ENCODE measurements at places on chromosomes 3 and 15.
A peak's percentile ranks its signal among the peaks of the same experiment; 100 is the strongest.

- H3K27ac ChIP-seq = no peak overlapping the region
- H3K27me3 ChIP-seq = no peaks in the 10 kb centered on the region
- no peak for DNase-seq
- H3K4me1 ChIP-seq = no peaks in the 10 kb centered on the region
Measured at GRCh38 chr3:109154979-109155378, 18.5 kb downstream of the C3orf85 start.

GRCh38 chr3:5811016-5811415, 623.5 kb downstream of the EDEM1 start:
- H3K4me3 ChIP-seq = no peak overlapping the region
- H3K36me3 ChIP-seq = no peaks in the 10 kb centered on the region
- no peaks in the 10 kb centered on the region for H3K4me1 ChIP-seq
- no peak overlapping the region for H3K27ac ChIP-seq
- H3K27me3 ChIP-seq = no peaks in the 10 kb centered on the region

- no peaks in the 10 kb centered on the region for H3K27me3 ChIP-seq
- H3K36me3 ChIP-seq = no peaks in the 10 kb centered on the region
- DNase-seq = no peak
- H3K4me1 ChIP-seq = no peaks in the 10 kb centered on the region
- H3K27ac ChIP-seq = no peak overlapping the region
- no peak overlapping the region for H3K4me3 ChIP-seq
Measured at GRCh38 chr3:187878772-187879518, 133.7 kb upstream of the BCL6 start.

GRCh38 chr3:193585530-193585929, 7.5 kb upstream of the OPA1 start:
- H3K4me3 ChIP-seq = no peak overlapping the region
- H3K27me3 ChIP-seq = no peaks in the 10 kb centered on the region
- no peaks in the 10 kb centered on the region for H3K4me1 ChIP-seq
- H3K27ac ChIP-seq = no peak overlapping the region

DNA sequence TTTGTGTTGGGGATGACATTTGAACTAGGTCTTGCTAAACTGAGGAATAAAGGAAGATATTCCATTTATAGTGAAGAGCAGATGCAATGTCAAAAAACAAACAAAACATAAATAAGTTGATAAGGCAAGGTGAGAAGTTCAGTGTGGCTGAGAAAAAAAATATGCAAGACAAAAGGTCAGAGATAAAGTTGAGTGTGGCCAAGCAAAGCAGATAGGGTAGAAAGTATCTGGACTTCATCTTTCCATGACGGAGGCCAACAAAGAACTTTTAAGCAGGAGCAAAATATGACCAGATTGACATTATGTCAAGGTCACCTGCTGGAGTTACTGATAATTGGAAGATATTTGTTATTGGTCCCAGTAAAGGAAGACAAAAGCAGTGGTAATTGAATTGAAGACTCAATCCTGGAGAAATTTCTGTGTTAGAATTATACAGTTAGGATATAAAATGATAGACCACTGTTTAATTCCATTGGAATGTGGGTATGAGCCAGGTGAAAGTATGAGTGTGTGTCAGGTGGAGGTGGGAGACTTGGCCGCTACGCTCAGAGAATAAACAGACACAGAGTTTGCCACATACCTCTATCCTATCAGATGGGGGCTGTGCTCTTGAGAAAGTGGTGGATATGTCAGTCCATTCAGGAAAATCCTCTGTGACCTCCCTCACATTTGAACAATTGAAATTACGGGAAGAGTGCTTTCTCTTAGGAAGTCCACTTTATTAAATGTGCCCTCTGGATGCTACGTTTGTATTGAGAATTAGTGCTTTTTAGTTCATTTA, 28.1 kb downstream of the ADIPOQ start:
- no peak for DNase-seq
- H3K27me3 ChIP-seq = no peaks in the 10 kb centered on the region
- H3K4me1 ChIP-seq = no peaks in the 10 kb centered on the region
- no peak overlapping the region for H3K27ac ChIP-seq
- H3K4me3 ChIP-seq = no peak overlapping the region
- H3K36me3 ChIP-seq = no peaks in the 10 kb centered on the region

GRCh38 chr3:30682434-30683155, 76.2 kb downstream of the TGFBR2 start:
- DNase-seq = no peak
- H3K4me3 ChIP-seq = no peak overlapping the region
- no peaks in the 10 kb centered on the region for H3K36me3 ChIP-seq
- H3K27ac ChIP-seq = peak overlapping the region; percentile 76
- H3K4me1 ChIP-seq = no peaks in the 10 kb centered on the region

DNA sequence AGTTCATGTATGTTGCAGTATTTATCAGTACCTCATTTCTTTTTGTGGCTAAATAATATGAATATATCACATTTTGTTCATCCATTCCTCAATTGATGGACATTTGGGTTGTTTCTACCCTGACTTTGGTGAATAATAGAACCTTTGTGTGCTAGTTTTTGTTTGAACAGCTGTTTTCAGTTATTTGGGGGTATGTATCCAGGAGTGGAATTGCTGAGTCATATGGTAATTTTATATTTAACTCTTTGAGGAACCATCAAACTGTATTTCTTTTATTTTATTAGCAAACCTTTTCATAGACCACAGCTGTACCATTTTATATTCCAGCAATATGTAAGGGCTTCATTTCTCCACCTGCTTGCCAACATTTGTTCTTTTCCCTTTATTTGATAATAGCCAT, 38.4 kb upstream of the RBM5 start:
- no peaks in the 10 kb centered on the region for H3K27me3 ChIP-seq
- H3K36me3 ChIP-seq = peaks cover 4% of the 10 kb centered on the region
- no peak for DNase-seq
- H3K4me3 ChIP-seq = no peak overlapping the region
- H3K27ac ChIP-seq = no peak overlapping the region
- H3K4me1 ChIP-seq = no peaks in the 10 kb centered on the region

DNA sequence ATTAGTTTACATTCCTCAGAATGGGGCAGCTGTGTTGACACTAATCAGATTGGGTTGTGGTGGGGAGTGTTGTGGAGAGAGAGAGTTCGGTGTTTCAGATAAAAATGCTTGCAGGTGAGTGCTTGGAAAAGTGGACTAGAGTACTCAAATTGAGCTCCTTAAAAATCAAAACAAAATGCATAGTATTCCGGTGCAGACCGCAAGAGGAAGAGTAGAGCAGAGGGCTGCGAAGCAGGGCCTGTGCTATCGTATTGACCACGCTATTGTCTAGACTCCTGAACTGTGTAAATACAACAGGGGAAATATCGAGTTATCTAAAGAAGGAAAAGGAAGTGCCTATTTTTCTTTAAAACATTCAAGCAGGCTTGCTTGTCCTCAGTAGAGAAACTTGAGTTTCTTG, 159.5 kb downstream of the TP63 start:
- no peak for DNase-seq
- H3K4me3 ChIP-seq = peak overlapping the region; percentile 57
- H3K4me1 ChIP-seq = no peaks in the 10 kb centered on the region
- H3K36me3 ChIP-seq = no peaks in the 10 kb centered on the region
- no peaks in the 10 kb centered on the region for H3K27me3 ChIP-seq

DNA sequence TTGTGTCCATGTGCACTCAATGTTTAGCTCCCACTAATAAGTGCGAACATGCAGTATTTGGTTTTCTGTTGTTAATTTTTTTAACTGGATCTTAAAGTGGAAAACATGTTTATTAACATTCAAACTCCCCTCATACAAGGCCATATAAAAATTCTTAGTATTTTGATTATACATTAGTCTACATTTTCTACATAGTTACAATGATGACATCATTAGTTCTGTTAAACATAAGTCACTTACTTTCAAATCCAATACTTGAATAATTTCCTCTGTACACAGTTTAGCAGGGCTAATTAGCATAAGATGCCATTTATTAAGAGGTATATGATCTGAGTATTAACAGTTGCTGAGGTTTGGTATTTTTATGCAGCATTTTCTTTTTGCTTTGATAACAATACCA, 91.3 kb upstream of the CCDC39 start:
- H3K4me1 ChIP-seq = no peaks in the 10 kb centered on the region
- DNase-seq = no peak
- H3K36me3 ChIP-seq = no peaks in the 10 kb centered on the region

DNA sequence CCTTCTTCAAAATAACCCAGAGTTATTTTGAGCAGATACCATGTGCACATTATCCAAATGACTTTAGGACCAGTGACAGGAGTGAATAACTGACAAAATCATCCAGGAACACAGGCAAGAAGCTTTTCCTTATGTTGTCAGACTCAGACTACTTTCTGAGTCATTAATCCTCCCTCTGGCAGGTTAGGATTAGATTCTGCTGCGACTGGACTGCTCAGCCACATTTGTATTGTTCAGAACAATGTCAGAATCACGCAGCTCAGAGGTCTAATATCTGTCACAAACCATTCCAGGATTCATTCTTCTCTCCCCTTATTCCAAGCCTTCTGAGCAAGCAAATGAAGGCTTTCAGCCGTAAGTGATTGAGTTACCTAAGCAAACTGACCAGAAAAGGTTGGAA, 34.8 kb upstream of the FAM174B start:
- no peaks in the 10 kb centered on the region for H3K36me3 ChIP-seq
- H3K27me3 ChIP-seq = no peaks in the 10 kb centered on the region
- no peak overlapping the region for H3K4me3 ChIP-seq
- H3K4me1 ChIP-seq = no peaks in the 10 kb centered on the region
- H3K27ac ChIP-seq = no peak overlapping the region

- no peaks in the 10 kb centered on the region for H3K4me1 ChIP-seq
- no peaks in the 10 kb centered on the region for H3K36me3 ChIP-seq
- H3K27ac ChIP-seq = no peak overlapping the region
- H3K4me3 ChIP-seq = no peak overlapping the region
- no peaks in the 10 kb centered on the region for H3K27me3 ChIP-seq
Measured at GRCh38 chr3:141323936-141324704, 44.2 kb upstream of the ZBTB38 start.

DNA sequence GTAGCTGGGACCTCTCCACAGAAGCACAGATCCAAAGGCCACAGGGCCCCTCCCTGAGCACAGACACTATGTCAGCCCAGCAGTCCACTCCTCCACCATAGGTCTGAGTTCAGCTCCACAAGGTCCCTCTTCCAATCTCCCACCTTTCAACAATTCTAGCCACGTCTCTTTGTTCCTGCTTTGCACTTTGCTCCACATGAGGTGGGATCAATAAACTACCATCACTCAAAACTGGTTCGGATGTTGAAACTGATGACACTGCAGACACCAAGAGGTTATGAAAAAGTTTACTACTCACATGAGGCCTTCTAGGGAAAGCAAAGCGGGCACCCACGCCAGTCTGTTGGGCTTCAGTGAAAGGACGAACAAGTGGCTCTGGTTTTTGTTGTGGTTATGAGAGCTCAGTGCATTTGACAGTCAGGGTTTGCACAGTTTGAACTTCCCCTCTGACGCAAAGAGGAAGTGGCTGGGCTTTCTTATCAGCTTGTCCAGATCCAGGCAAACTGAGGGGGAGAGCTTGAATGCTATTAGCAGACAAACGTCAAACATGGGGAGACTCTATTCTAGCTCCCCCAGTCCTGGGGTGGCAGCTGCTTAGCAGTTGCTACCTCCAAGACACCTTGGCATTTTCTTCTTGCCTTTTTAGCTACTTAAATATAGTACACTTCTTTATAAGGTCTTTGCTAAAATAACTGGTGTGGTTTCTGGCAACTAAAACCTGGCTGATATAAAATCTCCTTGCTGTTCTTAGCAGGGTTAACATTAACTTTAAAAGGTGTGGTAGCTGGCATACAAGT, 37.8 kb downstream of the ZNF445 start:
- peaks cover 5% of the 10 kb centered on the region for H3K36me3 ChIP-seq
- H3K4me1 ChIP-seq = no peaks in the 10 kb centered on the region
- no peaks in the 10 kb centered on the region for H3K27me3 ChIP-seq
- H3K4me3 ChIP-seq = peak overlapping the region; percentile 32

GRCh38 chr3:138062037-138062436, 52.1 kb downstream of the CLDN18 start:
- no peaks in the 10 kb centered on the region for H3K4me1 ChIP-seq
- no peaks in the 10 kb centered on the region for H3K36me3 ChIP-seq

DNA sequence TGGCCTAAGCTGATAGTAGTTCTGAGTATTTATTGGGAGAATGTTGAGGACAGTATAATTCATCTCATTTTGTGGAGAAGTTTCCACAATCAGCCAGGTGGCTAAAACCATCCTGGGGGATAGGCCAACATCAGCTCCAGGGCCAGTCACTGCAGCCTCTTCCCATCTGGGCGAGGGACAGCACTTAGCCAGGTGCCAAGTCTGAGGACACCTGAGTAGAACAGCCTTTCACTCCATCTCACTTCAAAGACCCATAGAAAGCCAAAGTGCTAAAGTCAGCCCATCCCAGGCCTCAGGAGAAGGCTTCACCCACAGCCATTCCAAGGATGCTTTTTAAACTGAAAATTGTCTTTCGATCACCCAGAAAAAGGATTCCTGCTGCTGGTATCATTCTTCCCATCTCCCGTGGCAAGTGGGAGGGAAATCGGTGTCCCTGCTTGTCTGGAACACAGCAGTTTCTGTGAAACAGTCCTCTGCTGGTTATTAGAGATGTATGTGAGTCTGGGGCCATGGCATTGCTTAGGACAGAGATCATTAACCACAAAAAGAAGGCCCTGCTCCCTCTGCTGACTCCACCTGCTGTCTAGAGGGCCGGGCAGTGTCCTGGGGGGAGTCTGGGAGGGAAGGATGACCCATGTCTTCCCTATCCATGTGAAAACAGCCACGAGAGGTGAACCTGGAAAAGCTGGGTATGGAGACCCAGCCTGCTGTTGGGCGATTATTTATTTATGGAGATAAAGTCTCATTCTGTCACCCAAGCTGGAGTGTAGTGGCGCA, 9.6 kb downstream of the CALML4 start:
- DNase-seq = no peak
- H3K4me3 ChIP-seq = no peak overlapping the region
- peak overlapping the region; percentile 60 for H3K27ac ChIP-seq
- no peaks in the 10 kb centered on the region for H3K36me3 ChIP-seq
- H3K27me3 ChIP-seq = no peaks in the 10 kb centered on the region

GRCh38 chr3:51946796-51947195, 4.6 kb downstream of the PARP3 start:
- no peaks in the 10 kb centered on the region for H3K27me3 ChIP-seq
- no peaks in the 10 kb centered on the region for H3K36me3 ChIP-seq
- no peak for DNase-seq

GRCh38 chr3:100538339-100538706, 45.9 kb downstream of the TMEM45A start:
- H3K4me1 ChIP-seq = no peaks in the 10 kb centered on the region
- H3K36me3 ChIP-seq = no peaks in the 10 kb centered on the region

- H3K36me3 ChIP-seq = no peaks in the 10 kb centered on the region
- no peak within 1 kb of the TSS for H3K4me3 ChIP-seq
- H3K27ac ChIP-seq = no peak within 1 kb of the TSS
- DNase-seq = no peak
- no peaks in the 10 kb centered on the region for H3K4me1 ChIP-seq
- H3K27me3 ChIP-seq = no peaks in the 10 kb centered on the region
Measured at GRCh38 chr15:42020713-42021273, at the start of gene PLA2G4E. TSS of gene PLA2G4E (minus strand) at chr15:42021042. CDS start at chr15:42021030, 12 bp downstream.

DNA sequence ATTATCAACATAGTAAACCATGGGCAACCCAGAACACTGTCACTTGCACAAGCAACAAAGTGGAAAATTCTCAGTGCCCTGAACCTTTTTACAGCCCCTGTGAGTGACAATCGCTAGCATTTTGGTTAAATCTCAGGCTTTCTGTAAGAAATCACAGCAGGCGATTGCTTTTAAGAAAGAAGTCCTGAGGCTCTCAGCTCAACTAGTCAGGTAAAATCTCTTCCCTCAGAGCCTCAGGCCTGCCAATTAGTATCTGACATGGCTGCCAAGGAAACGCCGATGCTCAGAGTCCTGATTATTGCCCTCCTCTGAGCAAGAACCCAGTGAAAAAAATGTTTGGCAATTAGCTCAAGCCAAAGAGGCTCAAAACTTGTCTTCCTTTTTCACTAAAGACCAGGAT, 530.8 kb downstream of the DIPK2A start:
- no peak overlapping the region for H3K4me3 ChIP-seq
- no peaks in the 10 kb centered on the region for H3K4me1 ChIP-seq
- no peak overlapping the region for H3K27ac ChIP-seq
- no peaks in the 10 kb centered on the region for H3K27me3 ChIP-seq
- H3K36me3 ChIP-seq = no peaks in the 10 kb centered on the region

All from breast epithelium (tissue), 4 donors.